ENCODE measurements at places on chromosomes 11 and 22. TPM values are rescaled to one million over a fixed set of nuclear protein-coding genes. Genes with fewer than 3 reads are reported as not detected.

The IFT27 gene
- total RNA-seq: 28.5 TPM

The TRPM5 gene
- total RNA-seq: not detected

The SPI1 gene
- total RNA-seq: not detected

The NEAT1 gene
- total RNA-seq: 7.2 TPM

The MFRP gene
- total RNA-seq: 0.03 TPM

The UBASH3B gene
- total RNA-seq: 17.2 TPM

The PIWIL4 gene
- 0.66 TPM for total RNA-seq

The CST6 gene
- total RNA-seq: 4.2 TPM

The GRIA4 gene
- total RNA-seq: 71.1 TPM

The OR51F1 gene
- total RNA-seq: not detected

The ACRV1 gene
- total RNA-seq: not detected

The ACR gene
- 2.2 TPM for total RNA-seq

The DNAJB13 gene
- total RNA-seq: not detected

The IGF2 gene
- total RNA-seq: 0.70 TPM

The BIRC3 gene
- total RNA-seq: not detected

The IRAG1 gene
- total RNA-seq: 2.5 TPM

The CTTN gene
- 343 TPM for total RNA-seq

The CREB3L1 gene
- total RNA-seq: 4.5 TPM

The DPP3 gene
- 85.9 TPM for total RNA-seq

The HBE1 gene
- total RNA-seq: not detected

The NDUFA6 gene
- total RNA-seq: 98.4 TPM

The IL17REL gene
- total RNA-seq: 0.31 TPM

The TPST2 gene
- total RNA-seq: 106 TPM

The HOATZ gene
- not detected for total RNA-seq

The SORL1 gene
- 78.3 TPM for total RNA-seq

The SUSD2 gene
- total RNA-seq: 2.1 TPM

The SAA1 gene
- not detected for total RNA-seq

The CENATAC gene
- 34.5 TPM for total RNA-seq

The SNX32 gene
- total RNA-seq: 0.49 TPM

The FXYD6 gene
- 30.7 TPM for total RNA-seq

The IFITM5 gene
- not detected for total RNA-seq

The OR6T1 gene
- not detected for total RNA-seq

The MS4A4A gene
- total RNA-seq: not detected

The FGF19 gene
- 27.4 TPM for total RNA-seq

The OR52A1 gene
- total RNA-seq: 4.3 TPM

The MMP8 gene
- total RNA-seq: not detected

The PLAAT3 gene
- 61.1 TPM for total RNA-seq

The MPZL2 gene
- 4.2 TPM for total RNA-seq

The NAALAD2 gene
- 4.3 TPM for total RNA-seq

The P4HA3 gene
- total RNA-seq: not detected

The LRRC10B gene
- 1.6 TPM for total RNA-seq

The OR51B2 gene
- not detected for total RNA-seq

The RAB3IL1 gene
- 2.7 TPM for total RNA-seq

The INPP5J gene
- total RNA-seq: 11.2 TPM

The PKNOX2 gene
- total RNA-seq: 0.83 TPM

The CYP2D6 gene
- 1.3 TPM for total RNA-seq

The POU2F3 gene
- total RNA-seq: 1.1 TPM

The BDNF gene
- total RNA-seq: 5.1 TPM

The MYOD1 gene
- not detected for total RNA-seq

The PNPLA5 gene
- 6.8 TPM for total RNA-seq

The FERMT3 gene
- 0.43 TPM for total RNA-seq

The PDGFD gene
- 6.9 TPM for total RNA-seq

The PTH gene
- total RNA-seq: not detected

The SYNGR1 gene
- 12.3 TPM for total RNA-seq

The UPK3A gene
- 0.89 TPM for total RNA-seq

The ME3 gene
- 3.8 TPM for total RNA-seq

The MISFA gene
- not detected for total RNA-seq

The SMC1B gene
- not detected for total RNA-seq

The MYEOV gene
- 0.14 TPM for total RNA-seq
